ENCODE measurements at places on chromosomes 13 and 19.

GRCh38 chr13:25046985-25047511, 48.9 kb upstream of the PABPC3 start:
- DNase-seq = no peak

GRCh38 chr13:60794751-60795150, 397.7 kb downstream of the TDRD3 start:
- no peak for DNase-seq

- no peak for DNase-seq
These were observed 12.2 kb downstream of the C19orf47 start for GRCh38 chr19:40335855-40336600.

DNA sequence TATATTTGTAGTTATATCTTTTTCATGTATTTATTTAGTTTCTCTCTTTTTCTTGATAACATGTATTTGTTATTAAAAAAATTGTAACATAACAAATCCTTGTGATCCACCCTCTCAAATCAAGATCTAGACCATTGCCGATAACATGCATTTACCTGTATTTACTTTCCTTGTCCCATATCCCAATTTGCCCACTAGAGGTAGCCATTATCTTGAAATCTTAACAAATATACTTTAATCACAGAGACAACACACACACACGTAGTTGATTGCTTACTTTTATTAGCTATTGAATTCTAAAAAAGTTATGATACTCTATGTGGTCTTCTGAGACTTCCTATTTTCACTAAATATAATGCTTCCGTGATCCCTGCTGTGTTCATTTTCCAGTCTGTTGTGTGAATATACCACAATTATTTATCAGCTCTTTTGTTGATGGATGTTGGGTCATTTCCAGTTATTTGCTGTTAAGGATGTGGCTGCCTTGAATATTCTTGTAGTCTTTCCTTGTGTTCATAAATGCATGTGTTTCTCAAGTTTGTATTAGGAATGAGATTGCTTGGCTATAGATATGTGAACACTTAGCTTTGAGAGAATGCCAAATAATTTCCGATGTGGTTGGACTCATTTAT, 31.3 kb upstream of the ZMYM2 start:
- no peak for DNase-seq

DNA sequence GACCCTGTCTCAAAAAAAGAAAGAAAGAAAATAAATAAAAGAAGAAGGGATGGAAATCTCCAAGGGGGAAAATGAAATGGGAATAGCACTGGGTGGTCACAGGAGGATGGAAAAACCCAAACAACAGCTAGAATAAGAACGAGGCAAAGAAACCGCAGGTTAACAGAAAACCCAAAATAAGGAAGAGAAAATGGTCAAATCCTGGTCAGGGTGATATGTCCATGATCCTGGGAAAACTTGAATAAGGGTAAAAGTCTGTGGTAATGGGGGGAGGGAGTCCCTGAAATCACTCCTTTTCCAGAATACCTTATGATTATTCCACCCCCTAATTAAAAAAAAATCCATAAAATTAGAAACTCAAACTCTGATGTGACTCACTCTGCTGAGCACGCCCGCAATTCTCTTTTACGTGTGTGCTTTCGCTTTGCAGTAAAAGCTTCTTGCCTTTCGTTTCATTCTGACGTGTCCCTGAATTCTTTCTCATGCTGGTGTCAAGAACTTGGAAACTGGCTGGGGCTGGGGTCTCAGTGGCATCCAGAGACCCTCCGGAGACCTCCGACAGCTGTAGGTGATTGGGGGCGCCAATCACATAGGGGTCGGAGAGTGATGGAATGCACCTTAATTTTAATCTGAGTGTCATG, 4.3 kb upstream of the NAXD start:
- no peak for DNase-seq

All from CD4-positive, alpha-beta T cell treated with Interleukin-4 for 1 hour (primary cell).